ENCODE measurements at places on chromosomes 3 and 15.

DNA sequence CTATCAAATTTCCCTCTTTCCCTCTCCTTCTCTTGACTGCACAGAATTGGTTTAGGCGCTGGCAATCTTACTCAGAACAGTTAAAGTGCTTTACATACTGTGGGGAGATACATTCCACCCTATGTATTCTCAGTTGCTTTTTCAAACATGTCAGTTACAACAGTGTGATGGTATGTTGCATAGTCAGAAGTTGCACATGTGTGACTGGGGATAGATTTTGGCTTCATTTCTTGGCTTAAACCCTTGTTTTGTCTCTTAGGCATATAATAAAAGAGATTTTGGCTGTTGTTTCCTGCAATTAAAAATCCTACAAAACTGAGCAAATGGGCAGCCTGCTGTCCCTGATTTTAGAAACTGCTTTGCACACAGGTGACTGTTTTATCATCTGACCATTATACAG is 86.7 kb downstream of the PIK3R4 start:
- DNase-seq: no peak

GRCh38 chr3:127458696-127459604 is 131.6 kb downstream of the TPRA1 start:
- no peak for DNase-seq

- no peak for DNase-seq
Measured at GRCh38 chr3:46462511-46462910, 2.2 kb downstream of the LTF start.

DNA sequence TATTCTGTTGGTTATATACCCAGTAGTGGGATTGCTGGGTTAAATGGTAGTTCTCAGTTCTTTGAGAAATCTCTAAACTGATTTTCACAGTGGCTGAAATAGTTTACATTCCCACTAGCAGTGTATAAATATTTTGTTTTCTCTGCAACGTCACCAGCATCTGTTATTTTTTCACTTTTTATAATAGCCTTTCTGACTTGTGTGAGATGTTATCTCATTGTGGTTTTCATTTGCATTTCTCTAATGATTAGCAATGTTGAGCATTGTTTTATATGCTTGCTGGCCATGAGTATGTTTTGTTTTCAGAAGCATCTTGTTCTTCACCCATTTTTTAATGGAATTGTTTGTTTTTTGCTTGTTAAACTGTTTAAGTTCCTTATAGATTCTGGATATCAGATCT is 612.7 kb upstream of the SGO1 start:
- DNase-seq: no peak

GRCh38 chr3:41882956-41883355 is 78.9 kb downstream of the ULK4 start:
- DNase-seq: no peak

GRCh38 chr3:192494174-192494573 is 233.2 kb downstream of the FGF12 start:
- DNase-seq: no peak

DNA sequence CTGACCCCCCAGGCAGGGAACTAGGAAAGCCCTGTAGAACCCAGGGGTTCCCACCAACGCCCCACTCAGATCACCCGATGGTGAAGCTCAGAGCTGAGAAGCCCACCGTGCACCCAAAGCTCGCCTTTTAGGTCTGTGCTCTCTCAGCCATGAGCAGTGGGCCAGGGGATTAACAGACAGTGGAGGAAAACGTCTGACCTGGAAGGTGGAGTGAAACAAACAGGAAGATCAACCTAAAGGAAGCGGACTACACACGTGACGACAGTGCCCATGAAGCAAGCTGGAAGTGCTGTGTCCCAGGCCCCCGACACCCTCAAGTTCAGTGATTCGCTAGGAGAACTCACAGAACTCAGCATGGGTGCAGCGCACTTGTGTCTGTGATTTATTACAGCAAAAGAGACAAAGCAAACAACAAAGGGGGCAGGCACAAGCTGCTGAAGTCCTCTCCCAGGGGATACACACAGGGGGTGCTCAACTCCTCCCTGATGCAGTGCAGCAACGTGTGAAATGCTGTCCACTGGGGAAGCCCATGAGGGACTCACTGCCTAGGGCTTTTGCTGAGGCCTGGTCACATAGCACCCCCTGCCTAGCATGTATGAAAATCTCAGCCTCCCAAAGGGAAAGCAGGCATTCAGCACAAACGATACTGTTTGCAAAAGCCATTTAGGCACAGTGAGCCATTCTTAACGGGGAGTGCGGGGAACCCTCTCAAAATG is 43.5 kb downstream of the CFAP92 start:
- DNase-seq: no peak

DNA sequence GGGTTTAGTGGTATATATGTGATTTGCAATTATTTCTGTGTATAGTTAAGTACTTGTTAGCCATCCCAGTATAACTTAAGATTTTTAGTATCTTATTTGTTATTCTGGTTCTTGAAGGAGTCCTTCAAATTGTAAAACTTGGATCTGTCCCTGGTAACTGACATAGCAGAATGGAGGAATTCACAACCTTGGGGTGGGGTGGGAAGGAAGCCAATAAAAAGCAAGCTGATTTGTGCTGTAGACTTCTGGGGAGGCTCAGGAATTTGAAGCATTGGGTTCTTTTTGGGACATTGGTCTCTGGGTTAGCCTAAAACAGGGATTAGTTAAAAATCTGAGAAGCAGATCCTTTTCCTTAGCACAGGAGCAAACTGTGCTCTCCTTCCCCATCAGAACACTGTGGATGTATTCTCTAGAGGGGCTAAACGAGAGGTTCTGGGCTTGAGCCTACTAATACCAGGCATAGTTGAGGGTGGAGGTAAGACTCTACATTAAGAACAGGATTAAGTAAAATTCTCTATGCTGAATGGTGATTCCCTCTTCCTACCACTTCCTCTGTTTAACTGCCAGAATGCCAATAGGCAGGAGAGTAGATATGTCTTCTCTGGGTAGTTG is 42.2 kb downstream of the GMPS start:
- DNase-seq: no peak

DNA sequence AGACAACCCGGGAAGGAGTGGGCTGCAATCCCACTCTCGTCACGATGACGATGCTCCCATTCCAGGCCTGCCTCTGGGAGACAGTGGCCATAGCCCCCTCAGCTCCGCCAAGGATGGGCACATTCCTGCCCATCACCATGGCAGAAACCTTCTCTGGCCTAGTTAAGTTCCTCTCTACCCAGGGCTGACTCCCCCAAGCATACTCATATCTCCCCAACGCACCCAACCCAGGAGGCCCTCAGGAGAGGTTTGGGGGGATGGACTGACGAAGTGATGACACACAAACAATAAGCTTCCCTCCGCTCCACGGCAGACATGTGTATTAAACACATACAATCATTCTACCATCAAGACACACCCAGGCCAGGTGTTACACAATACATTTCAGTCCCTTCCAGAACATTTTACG is 60.1 kb downstream of the VGLL4 start:
- no peak for DNase-seq

GRCh38 chr3:124558991-124559845 is 171.0 kb upstream of the UMPS start:
- DNase-seq: peak; percentile 59

- DNase-seq: no peak
Measured at GRCh38 chr3:32334675-32335074, 57.0 kb upstream of the CMTM7 start.

DNA sequence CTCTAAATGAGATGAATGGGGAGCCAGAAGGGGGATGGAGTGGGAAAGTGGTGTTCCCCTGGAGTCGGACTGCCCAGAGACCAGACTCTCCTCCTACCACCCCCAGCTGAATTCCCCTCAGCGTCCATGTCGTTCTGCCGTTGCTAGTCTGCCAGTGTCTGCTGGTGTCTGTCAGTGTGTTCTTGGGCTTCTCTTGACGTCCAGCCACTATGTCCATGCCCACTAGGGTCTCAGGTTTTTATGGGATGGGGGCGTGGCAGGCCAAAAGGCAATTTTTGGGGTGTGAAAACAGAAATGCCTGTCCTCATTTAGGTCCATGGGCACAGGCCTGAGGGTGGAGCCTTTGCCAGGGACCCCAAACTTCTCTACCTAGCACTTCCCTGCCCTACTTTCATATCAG is 589.6 kb downstream of the IGSF11 start:
- no peak for DNase-seq

DNA sequence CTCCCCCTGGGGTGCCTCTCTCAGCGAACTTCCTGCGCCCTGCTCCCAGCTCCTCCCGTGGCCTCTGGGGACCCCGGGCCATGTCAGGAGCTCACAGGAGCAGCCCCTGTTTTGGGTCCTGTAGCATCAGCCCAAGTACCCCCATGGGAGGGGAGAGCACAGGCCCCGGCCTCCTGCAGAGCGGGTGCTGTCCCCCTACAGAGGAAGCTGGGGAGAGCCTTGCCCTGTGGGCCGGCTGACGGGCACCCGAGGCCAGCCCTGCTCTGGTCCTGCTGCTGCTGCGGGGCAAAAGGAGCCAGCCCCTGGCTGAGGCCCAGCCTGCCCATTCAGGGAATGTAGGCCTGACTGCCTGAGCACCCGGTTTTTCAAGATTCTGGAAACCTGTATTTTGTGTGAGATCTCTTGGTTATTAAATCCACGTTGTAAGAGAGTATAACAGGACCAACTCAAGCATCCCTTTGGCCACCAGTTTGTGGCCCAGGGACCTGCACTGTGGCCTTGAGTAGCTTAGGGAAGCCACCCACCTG is 12.4 kb downstream of the PLXNA1 start:
- no peak for DNase-seq

GRCh38 chr3:11558002-11558401 is 85.7 kb downstream of the VGLL4 start:
- no peak for DNase-seq

Measured in head of caudate nucleus (tissue), 42 donors.